Activated T-helper 1 cell treated with anti-CD3 and anti-CD28 coated beads, Interleukin-12 subunit alpha, Interleukin-12 subunit beta, Interleukin-2, Interleukin-4 antibody, amounts not matched to agents 30 ng/mL and 10 ng/mL and 1 ng/mL, durations not matched to agents 14 hours and 24 hours and 36 hours (primary cell): ENCODE measurements at places on chromosomes 13 and 19.

DNA sequence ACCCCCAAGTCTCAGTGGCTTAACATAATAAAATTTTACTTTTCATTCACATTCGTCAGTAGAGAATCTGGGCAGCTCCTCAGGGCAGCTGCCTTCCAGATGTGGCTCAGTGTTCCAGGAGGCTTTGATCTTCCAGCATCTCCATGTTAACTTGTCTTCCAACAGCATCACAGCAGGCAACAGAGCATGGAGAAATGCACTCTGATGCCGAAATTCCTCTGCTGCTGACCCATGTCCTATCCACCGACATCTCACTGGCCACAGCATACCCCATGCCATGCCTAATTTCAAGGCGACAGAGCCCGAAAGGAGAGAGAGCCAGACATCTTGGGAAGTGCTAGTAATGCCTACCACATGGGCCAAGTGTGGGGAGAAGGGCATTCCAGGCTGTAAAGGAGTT is 64.9 kb upstream of the MEDAG start:
- no peak for DNase-seq

- DNase-seq = no peak
Measured at GRCh38 chr19:52520013-52520412, 7.5 kb upstream of the ZNF808 start.

DNA sequence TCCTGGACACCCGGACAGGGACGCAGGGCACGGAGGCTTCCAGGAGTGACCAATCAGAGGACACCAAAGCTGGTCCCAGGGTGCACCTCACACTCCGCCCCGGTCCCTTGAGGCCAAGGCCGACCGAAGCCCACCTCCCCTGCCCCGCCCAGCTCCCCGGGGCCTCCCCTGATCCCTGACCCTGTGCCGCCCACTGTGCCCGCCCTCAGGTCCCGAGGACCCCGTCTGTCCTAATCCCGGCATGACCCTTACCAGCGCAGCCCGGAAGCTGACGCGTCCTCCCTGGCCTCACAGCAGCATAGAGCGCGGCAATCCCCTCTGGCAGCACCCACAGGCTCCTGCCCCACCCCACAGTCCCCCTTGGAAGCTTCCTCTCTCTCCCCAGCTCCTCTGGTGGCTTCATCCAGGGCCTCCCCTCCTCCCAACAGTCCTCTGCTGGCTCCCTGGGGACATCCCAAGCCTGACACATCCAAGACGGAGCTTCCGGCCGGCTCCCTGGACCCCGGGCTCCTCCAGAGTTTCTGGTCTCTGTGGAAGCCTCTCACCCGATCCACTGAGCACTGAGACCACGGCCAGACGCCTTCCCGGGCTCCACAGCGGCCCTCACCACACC is 7.4 kb upstream of the CDC34 start:
- DNase-seq = no peak

DNA sequence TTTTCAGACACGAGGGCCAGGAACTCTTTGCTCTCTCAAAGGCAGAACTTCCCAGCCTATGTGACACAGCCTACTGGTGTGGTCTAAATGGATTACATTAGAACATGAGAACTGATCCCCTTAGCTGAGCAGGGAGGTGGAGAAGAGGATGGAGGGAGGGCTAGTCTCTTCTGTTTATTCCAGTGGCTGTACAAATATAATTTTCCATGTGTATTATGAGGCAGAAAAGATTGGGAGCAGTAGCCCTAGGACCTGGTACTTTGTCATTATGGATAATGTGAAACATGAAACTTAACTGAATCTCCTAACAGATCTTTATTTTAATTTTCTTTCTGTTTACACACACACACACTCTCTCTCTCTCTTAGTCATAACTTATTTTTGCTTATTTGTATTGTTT is 82.1 kb downstream of the WDFY2 start:
- DNase-seq = no peak

- DNase-seq = peak; percentile 55
Measured at GRCh38 chr19:7917267-7918061, 2.7 kb upstream of the SNAPC2 start.

- DNase-seq = no peak
Measured at GRCh38 chr19:7729211-7729610, 2.7 kb downstream of the CLEC4G start.

GRCh38 chr13:110244071-110244830 is 62.7 kb downstream of the COL4A1 start:
- no peak for DNase-seq

- DNase-seq = no peak
Measured at GRCh38 chr13:24042710-24043440, 117.6 kb upstream of the SPATA13 start.

GRCh38 chr13:68608147-68608546 is 1378.0 kb upstream of the PCDH9 start:
- no peak for DNase-seq

DNA sequence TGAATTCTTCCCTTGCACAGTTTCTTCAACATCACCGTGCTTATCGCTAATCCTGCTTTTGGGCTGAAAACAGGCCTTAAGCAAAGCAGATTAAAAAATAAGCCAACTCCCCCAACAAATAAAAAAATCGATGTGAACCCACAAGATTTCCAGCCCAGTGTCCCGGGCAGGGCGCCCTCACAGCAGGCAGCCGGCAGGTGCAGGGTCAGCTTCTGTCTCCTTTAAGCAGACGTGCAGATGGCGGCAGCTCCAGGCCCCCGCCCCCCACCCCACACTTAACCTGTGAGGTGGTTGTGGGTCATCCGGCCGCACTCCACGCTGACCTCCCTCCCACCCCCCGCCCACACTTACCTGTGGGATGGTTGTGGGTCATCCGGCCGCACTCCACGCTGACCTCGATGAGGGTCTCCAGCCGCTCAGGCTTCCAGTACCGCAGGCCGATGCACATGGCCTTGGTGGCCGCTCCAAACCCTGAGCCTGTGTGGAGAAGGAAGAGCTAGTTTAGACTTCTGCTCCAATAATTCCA is 19.8 kb downstream of the ADPRHL1 start:
- DNase-seq = no peak

- DNase-seq = no peak
Measured at GRCh38 chr19:15280915-15281683, 48.9 kb upstream of the EPHX3 start.

GRCh38 chr19:36151144-36152018 is 866 bp downstream of the COX7A1 start:
- DNase-seq = no peak

- no peak for DNase-seq
Measured at GRCh38 chr13:86082121-86082520, 282.9 kb upstream of the SLITRK6 start.

GRCh38 chr13:61052175-61052574 is 363.5 kb downstream of the PCDH20 start:
- no peak for DNase-seq

GRCh38 chr13:19646063-19646462 is 12.6 kb downstream of the MPHOSPH8 start:
- DNase-seq = no peak

GRCh38 chr13:105616333-105617075 is 919.0 kb downstream of the EFNB2 start:
- no peak for DNase-seq

DNA sequence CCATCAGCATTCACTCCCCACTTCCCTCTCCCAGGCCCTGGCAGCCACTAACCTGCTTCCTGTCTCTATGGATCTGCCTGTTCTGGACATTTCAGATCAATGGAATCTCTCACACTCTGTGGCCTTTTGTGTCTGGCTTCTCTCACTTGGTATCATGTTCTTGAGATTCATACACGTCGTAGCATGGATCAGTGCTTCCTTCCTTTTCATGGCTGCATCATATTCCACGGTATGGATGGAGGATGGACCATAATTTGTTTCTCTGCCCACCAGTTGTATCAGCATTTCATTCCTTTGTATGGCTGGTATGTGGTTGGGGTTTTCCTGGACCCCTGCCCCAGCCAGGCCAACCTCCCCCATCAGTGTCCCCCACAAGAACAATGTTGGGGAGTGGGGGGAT is 36.2 kb downstream of the MYO9B start:
- DNase-seq = no peak

DNA sequence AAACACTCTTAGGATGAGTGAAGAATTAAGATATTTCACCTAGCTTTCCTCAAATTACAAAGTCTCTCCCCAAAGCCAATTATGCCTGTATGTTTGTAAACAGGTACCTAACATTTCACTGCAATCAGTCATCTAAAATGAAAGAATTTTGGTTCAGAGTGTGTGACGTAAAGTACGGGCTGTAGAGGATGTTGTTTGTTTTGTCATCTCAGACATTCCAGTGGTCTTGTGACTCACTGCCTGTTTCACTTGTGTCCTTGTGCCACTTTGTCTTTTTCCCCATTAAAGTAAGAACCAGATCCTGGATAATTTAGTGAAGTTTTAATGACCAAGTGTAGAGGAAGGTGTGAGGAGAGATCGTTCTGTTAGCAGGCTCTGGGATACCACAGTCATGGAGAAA is 28.6 kb upstream of the EID2 start:
- DNase-seq = no peak

DNA sequence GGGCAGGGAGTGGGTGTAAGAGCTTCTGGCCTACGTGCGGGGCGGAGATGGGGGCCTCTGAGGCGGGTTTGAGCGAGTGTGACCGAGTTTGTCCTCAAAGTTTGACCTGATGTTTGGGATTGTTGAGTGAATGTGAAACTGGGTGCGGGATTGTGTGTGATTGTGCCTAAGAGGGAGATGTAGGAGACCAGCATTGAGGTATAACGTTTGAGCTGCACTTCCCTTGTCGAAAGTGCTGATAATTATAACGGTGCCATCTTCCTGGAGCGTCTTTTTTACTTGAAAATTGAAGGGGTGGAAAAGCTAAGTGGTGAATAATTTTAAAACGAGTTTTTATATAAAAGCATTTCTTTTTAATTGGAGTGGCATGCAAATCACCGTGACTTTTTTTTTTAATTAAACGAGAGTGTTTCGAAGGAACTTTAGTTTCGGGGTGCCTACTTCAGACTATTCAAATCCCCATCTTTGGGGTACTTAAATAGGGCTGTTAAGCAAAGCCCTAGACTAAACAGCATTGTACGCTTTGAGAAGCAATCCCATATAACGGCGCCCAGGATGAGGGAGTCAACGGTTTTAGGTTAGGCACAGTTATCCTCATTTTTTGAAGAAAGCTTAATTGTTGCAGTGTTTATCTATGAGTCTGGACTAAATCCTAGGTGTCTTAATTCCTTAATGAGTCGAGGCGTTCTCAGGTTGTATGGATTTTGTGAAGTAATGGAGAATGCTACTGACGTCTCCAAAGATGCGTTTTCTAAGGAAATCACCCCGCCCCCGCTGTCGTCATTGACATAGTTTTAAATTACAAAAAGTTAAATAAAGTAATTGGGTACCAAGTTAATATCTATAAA is 594 bp downstream of the ZNF146 start:
- no peak for DNase-seq

DNA sequence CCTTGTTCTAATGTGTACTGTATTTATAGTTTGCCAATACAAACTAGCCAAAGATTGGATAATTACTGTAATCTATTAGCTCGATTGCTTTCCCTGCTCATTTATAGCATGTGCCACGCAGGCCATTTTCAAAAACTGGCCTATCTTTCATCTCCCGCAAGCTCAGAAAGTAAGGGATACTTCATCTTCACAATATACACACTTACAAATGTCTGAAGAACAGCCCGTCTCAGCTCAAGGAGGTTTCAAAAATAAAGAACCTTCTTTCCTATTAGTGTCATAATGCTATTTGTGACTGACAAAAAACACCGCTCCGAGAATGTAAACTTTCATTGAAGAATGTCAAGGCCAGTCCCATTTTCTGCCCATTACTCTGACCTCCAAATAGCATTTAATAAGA is 306.4 kb upstream of the ZNF507 start:
- DNase-seq = no peak

DNA sequence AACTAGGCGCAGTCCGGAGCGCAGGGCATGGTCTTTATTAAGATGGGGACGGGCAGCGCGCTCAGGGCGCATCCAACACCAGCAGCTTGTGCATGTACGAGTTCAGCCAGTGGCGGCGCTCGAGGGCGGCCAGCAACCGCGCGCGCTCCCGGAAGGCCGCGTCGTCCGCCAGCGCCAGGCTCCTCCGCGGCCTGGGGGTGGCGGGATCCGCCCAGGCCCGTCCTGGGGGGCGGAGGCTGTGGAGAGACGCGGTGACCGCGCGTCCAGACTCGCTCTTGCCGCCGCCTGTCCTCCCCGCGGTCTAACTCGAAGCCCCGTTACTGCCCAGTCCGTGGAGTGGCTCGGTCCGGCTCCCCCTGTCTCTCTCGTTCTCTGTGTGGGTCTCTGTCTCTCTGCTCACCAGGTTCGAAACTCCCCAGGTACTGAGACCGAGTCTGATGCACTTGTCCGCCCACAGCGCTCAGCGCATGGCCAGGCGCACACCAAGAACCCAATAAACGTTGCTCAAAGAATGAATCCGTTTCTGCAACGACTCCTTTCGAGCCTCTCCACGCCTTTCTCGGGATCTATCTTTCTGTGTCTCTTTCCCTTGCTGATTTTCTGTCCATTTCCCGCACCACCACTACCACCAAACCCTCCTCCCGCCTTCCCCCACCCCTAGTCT is 702 bp downstream of the PTH2 start:
- DNase-seq = peak; percentile 58

DNA sequence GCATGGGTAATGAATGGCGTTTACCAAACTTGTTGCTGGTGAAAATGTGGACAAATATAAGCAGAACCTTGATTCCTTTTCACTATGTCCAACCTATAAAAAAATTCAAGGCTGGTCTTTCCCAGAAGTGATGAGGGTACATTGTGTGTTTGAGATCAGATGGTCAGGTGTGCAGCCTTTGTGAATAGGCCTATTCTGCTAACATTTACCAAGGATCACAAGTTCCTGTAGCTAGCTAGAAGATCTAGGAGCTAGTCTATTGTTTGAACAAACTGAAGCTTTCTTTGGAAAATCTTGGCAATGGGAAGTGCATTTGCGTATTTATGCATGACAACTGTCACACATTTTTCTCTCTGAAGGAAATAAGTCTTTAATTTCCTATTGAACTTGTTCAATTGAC is 489.6 kb downstream of the KLF5 start:
- DNase-seq = no peak

GRCh38 chr19:16590876-16591802 is 18.9 kb upstream of the SLC35E1 start:
- no peak for DNase-seq

DNA sequence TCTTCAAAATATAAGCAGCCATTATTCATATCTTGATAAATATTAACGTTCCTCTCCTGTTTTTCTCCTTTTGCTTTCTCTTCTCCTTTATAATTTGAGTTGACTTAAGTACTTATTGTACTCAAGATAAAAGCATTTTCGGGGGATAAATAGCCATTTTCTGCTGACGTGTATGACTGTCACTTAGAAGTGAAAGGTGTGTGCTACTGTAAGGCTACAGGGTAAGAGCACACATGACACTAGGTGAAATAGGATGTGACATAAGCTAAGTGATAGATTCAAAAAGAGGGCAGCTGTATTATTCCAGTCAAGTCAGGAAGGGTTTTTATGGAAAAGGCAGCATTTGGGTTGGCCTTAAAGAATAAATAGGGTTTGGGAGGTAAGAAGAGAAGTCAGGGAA is 128.5 kb downstream of the GPC6 start:
- no peak for DNase-seq

DNA sequence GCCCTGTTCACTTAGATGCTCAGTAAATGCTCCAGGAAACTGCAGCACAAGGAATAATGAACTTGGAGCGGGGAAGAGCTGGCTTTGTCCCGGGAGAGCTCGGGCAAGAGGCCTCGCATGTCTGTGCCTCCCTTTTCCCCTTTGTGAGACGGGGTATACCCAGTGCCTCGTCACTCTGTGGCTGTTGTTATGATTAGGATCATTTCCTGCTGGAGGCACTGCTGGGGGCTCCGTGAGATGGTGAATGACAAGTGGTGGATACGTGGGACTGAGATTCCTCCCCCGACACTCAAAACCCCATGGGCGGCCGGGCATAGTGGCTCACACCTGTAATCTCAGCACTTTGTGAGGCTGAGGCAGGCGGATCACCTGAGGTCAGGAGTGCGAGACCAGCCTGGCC is 1.1 kb upstream of the PLVAP start:
- DNase-seq = no peak
